C1 segment of cervical spinal cord (tissue), 14 donors: ENCODE measurements at places on chromosomes 11 and 22.

DNA sequence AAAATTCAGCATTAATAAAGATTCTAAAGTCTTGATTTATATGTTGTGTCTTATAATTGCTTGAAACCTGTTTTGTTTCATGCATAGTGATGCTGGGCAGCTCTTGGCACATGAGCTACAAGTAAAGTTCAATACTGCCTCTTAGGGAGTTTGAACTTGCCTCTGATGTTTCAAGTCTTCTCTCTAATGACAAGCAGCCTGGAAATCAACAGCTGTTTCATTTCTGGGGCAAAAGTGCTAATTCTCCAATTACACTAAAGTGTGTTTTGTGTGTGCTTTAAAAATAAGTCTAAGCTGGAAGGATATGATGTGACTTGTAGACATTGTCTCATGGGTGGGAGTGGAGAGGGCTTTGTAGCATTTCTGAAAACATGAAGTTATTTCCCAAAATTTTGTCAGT is 23.7 kb upstream of the SESN3 start:
- no peak for DNase-seq

DNA sequence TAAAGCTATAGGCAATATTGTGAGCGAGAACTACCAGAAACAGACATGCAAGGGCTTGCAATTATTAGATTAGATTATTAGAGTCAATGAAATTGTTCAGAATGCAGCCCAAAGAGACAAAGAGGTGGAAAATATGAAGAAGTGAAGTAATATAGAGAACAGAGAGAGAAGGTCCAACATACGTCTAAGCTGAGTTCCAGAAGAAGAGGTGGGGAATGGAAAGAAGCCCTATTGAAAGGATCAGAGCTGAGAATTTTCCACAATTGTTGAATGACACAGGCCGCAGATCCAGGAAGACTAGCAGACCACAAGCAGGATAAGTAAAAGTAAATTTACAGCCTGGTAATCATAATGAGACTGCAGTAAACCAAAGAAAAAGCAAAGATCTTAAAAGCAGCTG is 93.2 kb downstream of the EXT2 start:
- DNase-seq = no peak

- DNase-seq = no peak
These were observed 91.9 kb downstream of the SPON1 start for GRCh38 chr11:14054116-14055107.

GRCh38 chr11:110435780-110436717 is 6.3 kb downstream of the FDX1 start:
- no peak for DNase-seq

GRCh38 chr11:6646918-6647679 is 8.5 kb downstream of the DCHS1 start:
- no peak for DNase-seq

DNA sequence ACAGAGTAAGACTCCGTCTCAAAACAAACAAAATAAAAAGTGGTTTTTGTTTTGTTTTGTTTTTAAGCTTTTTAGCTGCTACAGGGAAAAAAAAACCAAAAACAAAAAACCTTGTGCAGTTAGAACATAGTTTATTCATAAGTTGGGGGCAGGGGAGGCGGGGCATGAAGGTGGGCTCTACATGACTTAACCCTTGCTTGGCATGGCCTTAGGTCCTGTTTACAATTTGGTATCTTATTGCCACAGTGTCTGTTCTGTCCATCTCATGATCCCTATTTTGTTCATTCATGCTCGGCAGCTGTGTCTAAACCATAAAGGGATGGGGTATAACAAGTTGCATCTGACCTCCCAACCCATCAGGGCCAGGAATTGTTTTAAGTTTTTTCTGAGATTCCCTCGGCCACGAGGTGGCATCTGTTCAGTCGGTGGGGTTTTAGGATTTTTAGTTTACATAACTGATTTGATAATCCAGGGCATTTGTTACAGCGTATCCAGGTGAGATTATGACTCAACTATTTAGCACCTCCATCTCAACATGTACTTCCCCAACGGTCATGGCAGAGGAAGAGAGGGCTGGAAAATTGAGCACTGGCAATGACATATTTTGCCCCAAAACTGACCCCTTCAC is 6.9 kb downstream of the AP5B1 start:
- DNase-seq = no peak

DNA sequence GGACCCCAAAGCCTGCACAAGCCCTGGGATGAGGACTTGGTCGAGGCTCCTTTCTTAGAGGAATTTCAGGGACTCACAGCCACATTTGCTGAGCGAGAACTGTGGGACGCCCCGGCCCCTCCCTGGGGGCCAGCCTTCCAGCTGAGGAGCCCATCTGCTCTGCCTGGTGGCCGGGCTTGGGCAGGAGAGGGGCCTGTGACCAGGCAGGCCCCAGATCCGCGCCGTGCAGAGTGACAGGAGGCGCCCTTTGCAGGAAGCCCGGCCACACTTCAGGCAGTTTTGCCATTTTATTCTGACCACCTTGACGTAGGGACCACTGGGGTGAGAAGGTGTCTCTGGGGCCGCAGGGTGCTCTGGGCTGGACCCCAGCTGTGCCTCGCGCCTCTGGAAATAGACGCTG is 35.6 kb downstream of the TPCN2 start:
- DNase-seq = no peak

GRCh38 chr11:22920939-22921565 is 60.8 kb upstream of the CCDC179 start:
- DNase-seq = peak; percentile 0

- DNase-seq = no peak
These were observed 232.6 kb upstream of the CARD18 start for GRCh38 chr11:105372206-105372605.

DNA sequence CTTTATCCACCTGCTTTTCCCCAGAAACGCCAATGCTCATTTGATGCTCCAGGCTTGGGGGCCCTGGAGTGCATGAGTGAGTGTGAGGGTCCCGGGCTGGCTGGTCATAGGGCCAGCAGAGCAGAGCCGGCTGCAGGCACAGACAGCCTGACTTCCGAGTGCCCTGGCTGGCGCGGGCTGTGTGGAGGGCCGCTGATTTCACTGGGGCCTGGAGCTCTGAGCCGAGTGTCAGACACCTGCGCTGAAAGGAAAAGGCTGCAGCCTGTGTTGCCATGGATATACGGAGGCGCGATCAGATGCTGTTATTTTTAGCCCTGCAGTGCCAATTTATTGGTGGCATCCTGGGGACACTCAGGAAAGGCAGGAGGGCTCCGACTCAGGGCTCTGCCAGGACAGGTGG is 87.6 kb downstream of the ST3GAL4 start:
- DNase-seq = no peak

DNA sequence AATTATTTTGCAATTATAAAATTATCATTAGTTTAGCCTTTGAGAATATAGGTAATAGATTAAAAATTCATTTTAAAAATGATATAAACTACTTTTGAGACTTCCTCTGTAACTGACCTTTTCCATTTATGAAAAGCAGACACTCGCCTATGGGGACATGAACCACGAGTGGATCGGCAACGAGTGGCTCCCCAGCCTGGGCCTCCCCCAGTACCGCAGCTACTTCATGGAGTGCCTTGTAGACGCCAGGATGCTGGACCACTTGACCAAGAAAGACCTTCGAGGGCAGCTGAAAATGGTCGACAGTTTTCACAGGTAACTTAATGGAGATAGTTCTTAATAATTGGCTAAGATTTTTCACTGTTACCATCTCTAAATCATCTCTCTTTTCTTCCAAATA is 26.3 kb upstream of the CTTN start:
- DNase-seq = no peak

GRCh38 chr11:103085758-103086365 is 6.1 kb downstream of the DCUN1D5 start:
- DNase-seq = no peak

- DNase-seq = no peak
These were observed 369.7 kb downstream of the MN1 start for GRCh38 chr22:27431896-27432295.

GRCh38 chr11:59899532-59899931 is 20.9 kb downstream of the OOSP3 start:
- no peak for DNase-seq

DNA sequence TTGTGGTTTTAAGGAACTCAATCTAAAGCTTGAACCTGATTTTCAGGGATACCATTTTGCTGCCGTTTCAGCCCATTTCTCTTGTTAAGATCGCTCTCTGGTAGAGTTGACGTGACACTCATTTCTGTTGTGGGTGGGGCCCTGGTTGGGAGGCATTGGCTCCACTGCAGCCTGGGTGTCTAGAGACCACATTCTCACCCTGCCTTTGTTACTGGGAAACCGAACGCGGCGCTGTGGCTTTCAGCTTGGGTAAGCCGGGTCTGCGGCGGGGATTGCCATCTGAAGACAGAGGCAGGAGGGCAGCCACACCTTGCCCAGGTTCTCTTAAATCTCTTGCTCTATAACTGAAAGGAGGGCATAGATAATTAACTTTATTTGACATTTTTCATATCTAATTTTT is 3.2 kb downstream of the EHF start:
- no peak for DNase-seq

DNA sequence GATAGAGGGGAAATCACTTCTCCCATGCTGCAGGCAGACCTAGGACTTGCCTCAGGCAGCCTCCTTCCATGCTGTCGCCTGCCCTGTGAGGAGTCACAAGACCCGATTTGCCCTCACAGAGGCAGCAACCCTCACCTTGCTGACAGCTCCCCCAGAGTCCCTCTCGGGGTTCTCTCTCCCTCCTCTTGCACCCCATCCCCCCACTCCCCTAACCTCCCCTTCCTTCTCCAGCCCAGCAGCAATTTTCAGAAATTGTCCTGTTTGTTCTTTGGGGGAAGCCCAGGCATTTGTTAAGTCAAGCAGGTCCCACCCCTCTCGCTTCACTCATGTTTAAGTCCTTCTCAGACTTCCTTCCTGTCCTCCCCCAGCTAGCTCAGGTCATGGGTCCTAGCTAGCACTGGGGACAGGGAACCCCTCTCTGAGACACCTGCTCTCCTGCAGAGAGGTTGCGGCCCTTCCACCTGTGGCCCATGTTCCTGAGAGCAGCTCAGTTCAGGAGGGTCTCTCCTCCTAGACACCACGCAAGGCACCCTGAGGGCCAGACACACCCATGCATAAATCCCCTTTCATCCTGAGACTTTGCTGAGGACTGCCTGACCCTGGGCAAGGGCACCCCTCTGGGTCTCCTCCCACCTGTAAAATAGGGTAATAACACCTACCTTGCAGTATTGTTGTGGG is 6.3 kb upstream of the FXYD2 start:
- DNase-seq = no peak

DNA sequence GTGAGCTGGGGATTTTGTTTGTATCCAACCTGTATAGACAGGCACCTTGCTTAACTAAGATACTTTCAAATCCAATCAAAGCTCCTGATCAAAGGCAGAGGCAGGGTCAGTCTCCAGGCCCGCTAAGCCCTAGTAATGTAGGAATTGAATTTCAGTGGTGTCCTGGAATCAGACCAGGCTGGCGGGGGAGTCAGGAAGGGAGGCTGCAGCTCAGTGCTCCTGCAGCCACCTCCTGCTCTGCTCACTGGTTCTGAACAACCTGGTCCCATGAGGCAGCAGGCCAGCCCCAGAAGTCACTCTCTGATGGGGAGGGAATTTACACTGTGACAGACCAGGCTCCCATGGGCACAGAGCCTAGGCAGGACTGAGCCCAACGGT is 38.5 kb upstream of the GALNT18 start:
- no peak for DNase-seq

DNA sequence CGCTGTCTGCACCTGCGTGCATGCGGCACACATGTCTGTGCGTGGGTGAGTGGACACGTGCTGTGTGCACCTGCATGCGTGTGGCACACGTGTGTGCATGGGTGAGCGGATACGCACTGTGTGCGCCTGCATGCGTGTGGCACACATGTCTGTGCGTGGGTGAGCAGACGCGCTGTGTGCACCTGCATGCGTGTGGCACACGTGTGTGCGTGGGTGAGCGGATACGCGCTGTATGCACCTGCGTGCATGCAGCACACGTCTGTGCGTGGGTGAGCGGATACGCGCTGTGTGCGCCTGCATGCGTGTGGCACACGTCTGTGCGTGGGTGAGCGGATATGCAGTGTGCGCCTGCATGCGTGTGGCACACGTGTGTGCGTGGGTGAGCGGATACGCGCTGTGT is 27.1 kb upstream of the ACR start:
- DNase-seq = no peak

- no peak for DNase-seq
These were observed 108.3 kb upstream of the ANO5 start for GRCh38 chr11:22084564-22084963.

GRCh38 chr11:65125197-65126056 is 3.3 kb downstream of the MRPL49 start:
- DNase-seq = no peak

- DNase-seq = no peak
These were observed 868.7 kb upstream of the CHORDC1 start for GRCh38 chr11:91091563-91091962.

DNA sequence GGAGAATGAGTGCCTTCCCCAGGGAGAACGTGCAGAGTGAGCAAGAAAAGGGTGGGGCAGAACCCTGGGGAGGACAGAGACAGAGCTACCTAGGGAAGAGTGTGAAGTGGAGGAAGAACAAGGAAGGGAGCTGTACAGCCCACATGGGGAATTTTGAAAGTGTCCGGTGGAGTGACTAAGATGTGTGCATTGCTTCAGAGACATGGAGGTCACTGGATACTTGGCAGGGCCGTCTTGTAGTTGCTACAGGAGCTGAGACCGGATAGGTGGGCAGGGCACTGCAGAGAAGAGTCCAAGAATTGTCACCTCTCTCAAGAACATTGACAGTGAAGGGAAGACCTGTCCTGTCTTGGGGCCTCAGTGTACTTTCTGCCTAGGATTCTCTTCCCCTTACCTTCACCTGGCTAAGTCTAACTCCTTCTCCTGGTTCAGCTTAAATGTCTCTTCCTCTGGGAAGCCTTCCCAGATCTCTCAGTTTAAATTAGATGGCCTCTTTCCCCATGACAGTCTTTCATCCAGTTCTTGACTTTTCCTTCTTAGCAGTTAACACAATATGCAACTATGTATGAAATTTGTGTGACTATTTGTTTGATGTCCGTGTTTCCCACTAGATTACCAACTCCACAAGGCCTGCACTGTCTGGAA is 9.2 kb upstream of the P2RY6 start:
- DNase-seq = no peak

GRCh38 chr22:27318516-27318915 is 483.0 kb downstream of the MN1 start:
- no peak for DNase-seq

- no peak for DNase-seq
These were observed 175.7 kb upstream of the API5 start for GRCh38 chr11:43135966-43136534.

GRCh38 chr11:31657091-31657490 is 147.5 kb downstream of the ELP4 start:
- no peak for DNase-seq

- no peak for DNase-seq
These were observed 9.8 kb downstream of the YAP1 start for GRCh38 chr11:102119997-102120396.

DNA sequence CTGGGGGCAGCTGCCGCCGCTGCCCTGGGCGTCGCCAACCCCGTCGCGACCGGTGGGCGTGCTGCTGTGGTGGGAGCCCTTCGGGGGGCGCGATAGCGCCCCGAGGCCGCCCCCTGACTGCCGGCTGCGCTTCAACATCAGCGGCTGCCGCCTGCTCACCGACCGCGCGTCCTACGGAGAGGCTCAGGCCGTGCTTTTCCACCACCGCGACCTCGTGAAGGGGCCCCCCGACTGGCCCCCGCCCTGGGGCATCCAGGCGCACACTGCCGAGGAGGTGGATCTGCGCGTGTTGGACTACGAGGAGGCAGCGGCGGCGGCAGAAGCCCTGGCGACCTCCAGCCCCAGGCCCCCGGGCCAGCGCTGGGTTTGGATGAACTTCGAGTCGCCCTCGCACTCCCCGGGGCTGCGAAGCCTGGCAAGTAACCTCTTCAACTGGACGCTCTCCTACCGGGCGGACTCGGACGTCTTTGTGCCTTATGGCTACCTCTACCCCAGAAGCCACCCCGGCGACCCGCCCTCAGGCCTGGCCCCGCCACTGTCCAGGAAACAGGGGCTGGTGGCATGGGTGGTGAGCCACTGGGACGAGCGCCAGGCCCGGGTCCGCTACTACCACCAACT is 1.0 kb downstream of the FUT4 start:
- no peak for DNase-seq
